ENCODE measurements at places on chromosomes 7 and 10. TPM values are rescaled to one million over a fixed set of nuclear protein-coding genes. Genes with fewer than 3 reads are reported as not detected.

NKX1-2 gene
- total RNA-seq: not detected

METTL2B gene
- 31.3 TPM for total RNA-seq

PTPN12 gene
- 78.8 TPM for total RNA-seq

UPK3B gene
- 2.2 TPM for total RNA-seq

KIAA1549 gene
- total RNA-seq: 5.8 TPM

HKDC1 gene
- 0.51 TPM for total RNA-seq

SFTPA2 gene
- 0.62 TPM for total RNA-seq

LLCFC1 gene
- not detected for total RNA-seq

SEMA4G gene
- 1.7 TPM for total RNA-seq

CTAGE4 gene
- total RNA-seq: 4.7 TPM

ETV1 gene
- 11.8 TPM for total RNA-seq

ASB15 gene
- total RNA-seq: 10.8 TPM

FAM25C gene
- total RNA-seq: not detected

GSTO2 gene
- total RNA-seq: 5.1 TPM

CYP3A7 gene
- total RNA-seq: 0.21 TPM

CDHR1 gene
- 1.3 TPM for total RNA-seq

TDRD1 gene
- total RNA-seq: 1.6 TPM

BNIP3 gene
- 89.3 TPM for total RNA-seq

ZDHHC16 gene
- 35.9 TPM for total RNA-seq

SHH gene
- total RNA-seq: 1.3 TPM

C10orf62 gene
- total RNA-seq: 0.82 TPM

CFAP46 gene
- 0.41 TPM for total RNA-seq

EMX2 gene
- 1.9 TPM for total RNA-seq

FBXW4 gene
- 71.1 TPM for total RNA-seq

WIPF3 gene
- total RNA-seq: 3.4 TPM

CAMK2G gene
- total RNA-seq: 37.7 TPM

TUBB8 gene
- total RNA-seq: not detected

CLDN3 gene
- total RNA-seq: 9.9 TPM
